K562 (cell line): ENCODE measurements at places on chromosomes 11 and 22. TPM values are rescaled to one million over a fixed set of nuclear protein-coding genes. Genes with fewer than 3 reads are reported as not detected.

The CCDC73 gene
- not detected in 2 replicates for total RNA-seq

DNA sequence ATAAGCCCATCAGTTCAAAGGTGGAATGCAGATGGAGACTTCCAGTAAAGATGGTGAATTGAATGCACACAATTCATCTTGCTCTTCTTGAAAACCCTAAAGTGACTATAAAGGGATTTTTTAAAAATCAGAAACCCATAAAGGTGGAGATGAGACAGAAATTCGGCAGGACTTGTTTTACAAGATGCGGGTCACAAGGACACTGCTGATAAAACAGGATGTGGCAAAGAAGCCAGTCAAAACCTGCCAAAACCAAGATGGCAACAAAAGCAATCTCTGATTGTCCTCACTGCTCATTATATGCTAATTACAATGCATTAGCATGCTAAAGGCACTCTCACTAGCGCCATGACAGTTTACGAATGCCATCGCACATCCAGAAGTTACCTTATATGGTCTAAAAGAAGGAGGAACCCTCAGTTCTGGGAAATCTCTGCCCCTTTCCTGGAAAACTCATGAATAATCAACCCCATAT, 137.1 kb downstream of the NECTIN1 start:
- H3K27ac ChIP-seq: peak overlapping the region; percentile 43; the same call in 1 of the 3 replicates
- H3K27me3 ChIP-seq: no peaks in the 10 kb centered on the region
- peaks cover 9% of the 10 kb centered on the region; the same call in 1 of the 2 replicates for H3K4me1 ChIP-seq
- DNase-seq: no peak
- H3K4me3 ChIP-seq: no peak overlapping the region

The NTM gene
- total RNA-seq: not detected in 2 replicates

- no peaks in the 10 kb centered on the region for H3K27me3 ChIP-seq
- no peak overlapping the region for H3K4me3 ChIP-seq
- peaks cover 54% of the 10 kb centered on the region for H3K4me1 ChIP-seq
- H3K27ac ChIP-seq: no peak overlapping the region; the same call in 2 of the 3 replicates
- DNase-seq: peak; percentile 19
- no peaks in the 10 kb centered on the region for H3K36me3 ChIP-seq
Observed at GRCh38 chr22:30872285-30873041, 96.1 kb downstream of the MORC2 start.

The PPP2R1B gene
- 57.3 and 57.4 TPM in 2 replicates for total RNA-seq

The CDC42BPG gene
- 7.4 and 8.8 TPM in 2 replicates for total RNA-seq

DNA sequence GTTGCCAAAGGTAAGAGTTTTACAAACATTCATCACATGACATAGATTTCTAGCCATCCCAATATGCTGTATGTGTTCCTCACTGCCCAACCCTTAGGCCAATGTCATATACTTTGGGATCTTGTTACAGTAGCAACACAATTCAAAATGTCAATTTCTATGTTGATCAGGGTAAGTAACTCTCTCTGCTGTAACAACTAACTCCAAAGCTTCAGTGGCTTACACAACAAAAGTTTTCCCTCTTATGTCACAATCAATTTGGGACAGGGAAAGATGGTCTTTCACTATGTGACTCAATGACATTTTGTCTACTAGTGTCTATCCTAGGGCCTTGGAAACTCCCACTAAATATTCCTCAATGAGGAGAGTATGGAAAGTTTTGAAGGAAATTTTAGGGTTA, 144.5 kb downstream of the SBF2 start:
- no peaks in the 10 kb centered on the region for H3K27me3 ChIP-seq
- H3K27ac ChIP-seq: no peak overlapping the region
- DNase-seq: no peak
- H3K4me1 ChIP-seq: no peaks in the 10 kb centered on the region
